ENCODE measurements at places on chromosomes 3 and 15.
A peak's percentile ranks its signal among the peaks of the same experiment; 100 is the strongest.

- no peak for DNase-seq
Measured at GRCh38 chr3:25235466-25235865, 192.6 kb upstream of the RARB start.

DNA sequence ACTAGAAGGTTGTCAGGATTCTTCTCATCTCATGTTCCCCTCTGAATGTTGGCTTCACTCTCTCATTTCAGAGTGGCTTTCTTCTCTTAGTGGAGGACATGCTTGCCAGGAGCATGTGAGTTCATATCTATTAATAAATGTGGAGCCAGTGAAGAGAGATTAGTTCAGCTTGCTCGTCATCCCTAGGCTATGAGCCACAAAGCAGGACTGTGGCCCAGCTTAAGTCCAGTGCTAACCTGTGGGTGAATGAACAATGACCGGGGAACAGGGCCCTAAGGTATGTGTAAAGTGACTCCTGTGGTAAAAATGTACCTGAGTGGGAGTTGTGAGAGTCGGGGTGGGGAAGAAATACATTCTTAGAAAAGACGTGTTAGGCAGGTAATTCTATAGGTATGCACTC, 96.9 kb upstream of the TBL1XR1 start:
- no peak for DNase-seq

GRCh38 chr3:40992023-40992422, 207.3 kb upstream of the CTNNB1 start:
- no peak for DNase-seq

DNA sequence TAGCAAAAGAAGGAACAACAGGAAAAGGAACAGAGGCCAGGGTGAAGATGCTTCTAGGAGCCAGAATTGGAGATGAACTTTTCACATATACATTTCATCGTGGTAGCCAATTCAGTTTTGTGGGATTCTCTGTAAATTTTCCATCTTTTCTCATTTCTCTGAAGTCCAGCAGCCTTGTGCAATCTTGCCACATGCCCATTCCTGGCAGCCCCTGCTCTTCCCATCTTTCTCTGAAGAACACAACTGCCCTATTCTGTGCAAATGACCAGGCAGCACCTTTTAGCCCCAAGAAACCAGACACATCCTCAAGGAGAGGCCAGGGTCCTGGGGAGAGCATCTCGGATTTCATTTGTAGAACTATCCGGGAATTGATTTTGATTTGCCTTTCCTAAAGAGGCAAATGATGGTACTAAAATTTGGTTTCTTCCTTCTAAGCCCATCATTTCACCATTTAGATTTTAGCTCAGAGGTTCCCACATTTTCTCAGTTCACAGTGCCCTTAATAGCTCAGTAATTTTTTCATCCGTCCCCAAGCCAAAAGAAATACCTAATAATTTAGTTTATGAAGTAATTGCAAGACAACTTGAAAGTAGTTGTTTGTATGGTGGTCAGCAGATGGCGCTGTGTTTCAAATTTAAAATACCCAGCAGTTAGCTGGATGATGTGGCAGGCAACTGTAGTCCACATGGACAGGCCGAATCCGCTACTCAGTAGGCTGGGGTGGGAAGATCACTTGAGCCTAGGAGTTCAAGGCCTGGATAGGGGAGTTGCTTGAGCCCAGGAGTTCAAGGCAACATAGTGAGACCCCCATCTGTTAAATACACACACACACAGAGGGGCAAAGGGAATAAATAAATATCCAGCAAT, 61.3 kb upstream of the ACKR4 start:
- DNase-seq, result peak; percentile 10

GRCh38 chr3:133055339-133055738, 17.1 kb downstream of the TMEM108 start:
- DNase-seq, result no peak

GRCh38 chr3:131386429-131387165, 5.0 kb downstream of the NUDT16 start:
- DNase-seq, result no peak

DNA sequence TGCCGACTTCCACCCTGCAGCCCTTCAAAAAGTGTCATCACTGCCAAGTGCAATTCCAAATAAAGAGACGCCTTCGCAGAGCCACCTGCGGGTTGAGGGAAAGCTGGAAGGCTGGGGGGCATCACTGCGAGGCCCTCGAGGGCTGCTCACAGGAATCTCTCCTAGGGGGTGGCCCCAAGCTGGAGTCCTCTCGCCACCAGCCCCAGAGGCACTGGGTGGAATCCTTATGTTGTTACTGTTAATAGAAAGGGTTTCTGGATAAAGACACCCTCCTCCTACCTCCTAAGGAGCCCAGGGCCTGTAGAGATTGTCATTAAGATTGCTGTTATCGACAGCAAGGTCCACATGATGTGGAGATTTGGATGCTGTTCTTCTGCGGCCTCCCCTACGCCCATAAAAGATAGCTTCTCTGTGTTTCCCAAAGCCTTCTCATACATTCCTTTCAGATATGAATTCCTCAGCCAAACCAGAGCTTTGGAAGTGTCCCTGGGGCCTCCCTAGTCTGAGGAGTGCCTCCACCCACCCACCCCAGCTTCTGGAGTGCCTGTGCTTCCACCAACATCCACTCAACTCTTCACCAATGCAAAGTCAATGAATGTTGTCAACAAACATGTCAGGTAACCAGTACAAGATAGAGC, 512.7 kb downstream of the SHQ1 start:
- DNase-seq, result no peak

DNA sequence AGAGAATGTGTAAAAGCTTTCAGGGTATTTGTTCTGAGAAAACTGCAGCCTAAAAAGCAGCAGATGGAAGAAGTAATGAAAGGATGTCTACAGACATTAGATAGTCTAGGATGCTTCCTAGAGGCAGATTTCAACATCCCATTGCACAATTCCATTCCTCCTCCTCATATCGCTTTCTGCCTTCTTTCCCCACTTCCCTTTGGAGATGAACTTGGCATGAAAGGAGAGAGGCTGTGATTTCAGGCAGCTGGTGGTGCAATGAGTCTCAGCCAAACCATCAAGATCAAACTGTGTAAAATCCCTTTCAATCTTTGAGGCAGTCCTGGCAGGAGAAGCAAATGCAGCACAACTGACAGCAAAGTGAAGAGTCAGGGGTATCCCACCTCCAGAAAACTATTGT, 438.7 kb upstream of the KCNMB2 start:
- DNase-seq, result no peak

- DNase-seq, result no peak
Measured at GRCh38 chr3:186368717-186369116, 6.7 kb upstream of the DGKG start.

Measured in NCI-H774 (cell line).